T-helper 2 cell (primary cell): ENCODE measurements at places on chromosomes 11 and 22.

DNA sequence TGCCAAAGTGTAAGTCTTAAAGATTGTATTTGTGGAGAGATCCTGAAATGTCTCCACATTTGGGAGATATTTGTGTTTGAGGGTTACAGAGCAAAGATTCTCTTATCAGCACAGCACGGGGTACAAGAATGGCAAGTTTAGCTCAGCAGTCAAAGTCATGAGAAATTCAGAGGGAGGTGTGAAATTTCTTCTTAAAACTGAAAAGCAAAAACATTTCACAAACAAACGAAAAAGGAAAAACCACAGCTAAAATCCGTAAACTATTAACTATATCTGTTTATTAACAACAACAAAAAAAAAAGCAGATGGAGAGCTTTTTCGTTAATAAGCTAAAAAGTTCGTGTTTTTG is 40.9 kb upstream of the ETS1 start:
- no peak for DNase-seq

DNA sequence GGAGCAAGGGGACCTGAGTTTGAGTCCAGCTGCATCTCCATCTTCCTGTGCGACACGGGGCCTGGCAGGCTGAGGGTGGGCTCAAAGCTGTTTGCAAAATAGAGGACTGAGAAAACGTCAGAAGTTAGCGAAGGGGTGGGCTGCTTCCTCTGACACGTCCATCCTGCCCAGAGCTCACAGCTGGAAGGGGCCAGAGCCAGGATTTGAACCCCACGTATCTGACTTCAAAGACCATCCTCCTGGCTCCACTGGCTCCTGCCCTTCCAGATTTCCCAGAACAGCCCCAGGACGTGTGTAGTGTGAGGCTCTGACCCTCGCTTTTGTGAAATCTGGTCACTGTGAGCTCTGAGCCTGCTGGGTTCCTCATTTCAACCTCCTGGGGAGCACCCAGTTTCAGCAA is 56.3 kb downstream of the CD82 start:
- no peak for DNase-seq

DNA sequence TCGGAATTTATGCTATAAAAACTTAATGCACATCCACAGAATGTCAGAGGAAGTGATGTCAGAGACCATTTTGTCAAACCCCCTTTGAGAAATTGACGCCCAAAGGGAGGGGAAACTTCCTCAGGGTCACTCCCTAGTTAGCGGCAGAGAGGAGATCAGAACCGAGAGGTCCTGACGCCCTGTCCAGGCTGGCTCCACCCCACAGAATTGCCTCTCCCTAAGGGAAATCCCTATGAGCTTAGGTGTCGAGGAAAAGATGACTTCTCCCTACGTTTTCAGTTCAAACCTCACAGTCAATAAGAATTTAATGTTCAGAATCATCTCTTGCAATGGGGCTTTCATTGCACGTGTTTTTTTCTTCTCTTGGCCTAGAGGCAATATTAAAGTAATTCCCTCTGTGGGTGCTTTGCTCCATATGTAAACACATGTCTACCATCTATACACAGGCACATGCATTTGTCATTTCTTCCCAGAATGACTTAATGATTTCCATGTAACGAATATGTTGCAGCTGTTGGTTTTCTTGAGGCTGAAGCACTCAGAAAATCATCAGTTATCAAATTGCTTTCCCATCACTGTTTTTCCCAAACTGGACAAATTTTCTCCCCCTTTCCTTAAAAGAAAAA is 148.7 kb upstream of the TIMP3 start:
- no peak for DNase-seq

DNA sequence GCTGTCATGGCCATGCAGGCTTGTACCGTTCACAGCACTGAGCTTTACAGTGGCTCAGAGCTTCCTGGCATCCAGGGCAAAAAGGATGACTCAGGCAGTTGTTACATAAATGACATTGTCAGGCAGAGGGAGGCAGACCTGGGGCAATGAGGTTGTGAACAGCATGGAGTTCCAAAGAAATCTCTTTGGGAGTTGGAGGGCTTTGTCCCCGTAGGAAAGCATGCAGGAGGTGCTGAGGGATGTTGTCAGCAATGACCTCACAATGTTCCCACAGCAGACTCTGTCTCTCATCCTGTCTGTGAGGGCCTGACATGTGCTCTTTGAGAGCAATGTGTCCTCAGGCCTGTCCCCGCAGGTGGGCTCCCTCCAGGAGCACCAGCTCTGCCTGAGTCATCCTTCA is 25.9 kb upstream of the PDE2A start:
- DNase-seq = no peak

DNA sequence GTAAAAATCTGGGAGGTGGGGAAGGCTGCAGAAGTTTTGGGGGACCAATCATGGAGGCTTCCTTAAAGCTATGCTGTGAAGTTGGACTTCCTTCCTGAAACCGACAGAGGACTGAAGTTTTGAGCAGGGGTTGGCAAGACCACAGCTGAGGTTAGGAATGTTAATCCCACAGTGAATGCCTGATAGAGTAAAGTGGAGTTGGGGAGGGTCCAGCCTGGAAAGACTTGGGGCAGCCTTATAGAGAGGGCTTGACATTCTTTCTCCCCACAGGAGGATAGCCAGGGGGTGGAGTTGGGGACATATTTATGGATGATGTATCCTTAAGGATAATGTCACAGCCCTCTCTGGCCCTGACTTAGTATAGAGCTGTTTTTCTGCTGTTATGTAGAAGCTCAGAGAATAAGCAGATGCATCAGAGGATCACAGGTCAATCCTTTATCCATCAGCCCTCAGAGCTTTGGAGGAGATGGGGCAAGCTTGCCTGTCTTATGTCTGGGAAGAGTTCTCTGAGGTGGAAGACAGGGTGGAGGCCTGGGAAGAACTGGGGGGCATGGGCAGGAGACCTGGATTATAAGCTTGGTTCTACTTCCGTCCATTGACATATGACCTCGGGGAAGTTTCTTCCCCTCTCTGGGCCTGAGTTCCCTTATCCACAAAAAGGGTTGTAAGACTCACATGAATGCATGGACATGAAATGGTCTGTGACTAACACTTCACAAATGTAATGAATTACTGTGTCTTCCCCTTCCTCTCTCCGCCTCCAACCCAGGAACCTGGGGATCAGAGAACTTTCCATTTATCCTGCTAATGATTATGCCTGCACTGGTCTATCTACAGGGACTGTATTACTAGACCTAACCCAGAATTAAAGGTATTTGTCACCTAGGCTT is 317.8 kb downstream of the MIAT start:
- DNase-seq = no peak

- no peak for DNase-seq
Measured at GRCh38 chr22:19240813-19241592, 50.5 kb downstream of the CLTCL1 start.

- DNase-seq = peak; percentile 2
Measured at GRCh38 chr11:7098235-7098832, 9.5 kb downstream of the RBMXL2 start.

DNA sequence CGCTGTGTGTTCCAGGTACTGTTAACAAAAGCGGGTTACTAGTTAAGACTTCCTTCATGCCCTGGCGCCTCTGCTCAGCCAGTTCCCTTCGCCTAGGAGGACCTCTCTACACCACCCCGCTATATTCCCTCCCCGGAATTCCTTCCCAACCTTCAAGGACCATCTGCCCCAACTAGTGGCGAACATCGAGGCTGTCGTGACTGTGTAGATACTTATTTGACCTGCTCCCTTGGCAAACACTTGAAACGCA is 450 bp upstream of the BCL2L13 start:
- no peak for DNase-seq

GRCh38 chr11:82906931-82907330 is 5.4 kb downstream of the DDIAS start:
- no peak for DNase-seq

DNA sequence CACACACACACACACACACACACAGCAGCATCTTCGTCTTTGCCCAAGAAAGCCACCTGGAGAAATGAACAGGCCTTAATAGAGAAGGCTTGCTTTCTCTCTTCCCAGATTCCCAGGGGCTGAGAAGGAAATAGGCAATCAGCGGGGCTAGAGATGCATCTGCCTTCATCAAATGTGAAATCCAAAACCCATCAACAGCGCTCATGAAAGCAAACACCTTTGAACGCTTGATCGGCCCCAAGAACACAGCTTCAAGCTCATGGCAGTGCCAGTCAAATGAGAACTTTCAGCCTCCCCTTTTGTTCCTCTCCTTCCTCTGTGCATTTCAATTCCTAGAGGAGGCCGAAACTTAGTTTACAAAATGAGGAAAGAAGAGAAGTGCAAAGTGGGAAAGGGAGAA is 122.7 kb downstream of the EFCAB6 start:
- no peak for DNase-seq

- no peak for DNase-seq
Measured at GRCh38 chr22:28424427-28425080, 255.1 kb downstream of the TTC28 start.

GRCh38 chr22:25726241-25726640 is 15.7 kb upstream of the MYO18B start:
- DNase-seq = no peak

DNA sequence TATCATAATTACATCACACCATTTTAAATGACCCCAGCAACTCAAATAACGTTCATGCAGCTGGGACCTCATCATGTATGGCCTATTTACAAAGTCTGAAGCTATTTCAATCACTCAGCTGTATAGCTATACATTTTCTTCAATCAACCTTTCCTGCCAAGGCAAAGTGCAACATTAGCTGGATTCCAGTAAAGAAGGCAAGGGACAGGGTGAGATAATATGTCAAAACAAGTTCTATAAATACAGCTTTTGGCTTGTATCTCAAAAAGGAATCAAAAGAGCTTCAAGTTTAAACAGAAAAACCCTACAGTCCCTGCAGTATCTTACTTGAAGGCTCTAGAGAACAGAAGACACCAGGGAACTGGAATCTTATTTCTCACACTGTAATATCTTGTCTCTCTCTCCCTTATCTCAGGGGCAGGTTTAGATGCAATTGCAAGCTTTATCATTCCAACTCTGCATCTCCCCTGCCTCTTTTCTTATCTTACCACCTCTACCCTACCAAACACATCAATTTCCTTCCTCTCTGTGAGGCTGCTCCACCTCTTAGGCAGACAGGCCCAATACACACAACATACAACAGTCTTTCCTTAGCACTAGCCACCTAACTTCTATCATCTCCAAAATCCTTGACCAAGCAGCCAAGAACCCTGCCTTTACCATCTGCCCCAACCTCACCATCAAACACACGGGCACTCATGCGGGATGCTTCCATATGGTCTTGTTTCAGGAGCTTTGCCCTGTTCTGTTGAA is 34.5 kb downstream of the CELF1 start:
- DNase-seq = no peak

- DNase-seq = no peak
Measured at GRCh38 chr11:33615751-33616150, 84.9 kb downstream of the C11orf91 start.

- no peak for DNase-seq
Measured at GRCh38 chr11:88359114-88359513, 21.6 kb upstream of the CTSC start.

GRCh38 chr22:46748908-46749675 is 11.0 kb upstream of the CERK start:
- DNase-seq = peak; percentile 25

- DNase-seq = peak; percentile 55
Measured at GRCh38 chr11:102478673-102479299, 26.2 kb upstream of the TMEM123 start.

GRCh38 chr11:132056689-132057088 is 686.3 kb downstream of the NTM start:
- no peak for DNase-seq

- no peak for DNase-seq
Measured at GRCh38 chr22:41036924-41037323, 55.5 kb upstream of the EP300 start.

GRCh38 chr11:47394322-47395222 is 13.8 kb upstream of the SLC39A13 start:
- DNase-seq = peak; percentile 21

- no peak for DNase-seq
Measured at GRCh38 chr11:64415286-64415685, 56.3 kb downstream of the RPS6KA4 start.

DNA sequence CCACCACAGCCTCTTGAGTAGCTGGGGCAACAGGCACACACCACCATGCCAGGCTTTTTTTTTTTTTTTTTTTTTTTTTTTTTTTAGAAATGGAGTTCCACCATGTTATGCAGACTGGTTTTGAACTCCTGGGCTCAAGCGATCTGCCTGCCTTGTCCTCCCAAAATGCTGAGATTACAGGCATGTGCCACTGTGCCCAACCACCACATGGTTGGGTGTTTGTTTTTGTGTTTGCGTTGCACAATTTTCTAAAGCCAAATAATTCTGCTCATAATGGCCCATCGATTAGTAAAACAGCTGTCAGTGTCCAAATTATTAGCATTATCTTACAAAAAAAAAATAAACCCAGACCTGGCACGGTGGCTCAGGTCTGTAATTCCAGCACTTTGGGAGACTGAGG is 65.8 kb downstream of the DDIAS start:
- no peak for DNase-seq

DNA sequence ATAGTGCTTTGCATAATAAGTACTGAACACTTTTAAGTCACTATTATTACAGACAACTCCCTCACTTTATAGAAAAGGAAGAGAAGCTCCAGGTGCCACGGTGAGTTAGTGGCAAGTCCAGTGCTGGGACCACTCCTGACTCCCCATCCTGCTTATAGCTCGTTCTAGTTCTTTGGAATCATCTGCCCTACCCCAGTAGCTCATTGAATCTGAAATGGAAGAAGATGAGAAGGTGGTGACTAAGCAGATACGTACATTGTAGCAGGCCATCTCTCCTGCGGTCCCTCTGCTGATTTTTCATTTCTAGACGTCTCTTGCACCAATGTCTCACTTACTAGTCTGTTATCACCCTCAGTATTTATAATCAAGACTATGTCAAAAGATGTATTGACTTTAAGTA is 21.6 kb downstream of the MMP20 start:
- DNase-seq = no peak

DNA sequence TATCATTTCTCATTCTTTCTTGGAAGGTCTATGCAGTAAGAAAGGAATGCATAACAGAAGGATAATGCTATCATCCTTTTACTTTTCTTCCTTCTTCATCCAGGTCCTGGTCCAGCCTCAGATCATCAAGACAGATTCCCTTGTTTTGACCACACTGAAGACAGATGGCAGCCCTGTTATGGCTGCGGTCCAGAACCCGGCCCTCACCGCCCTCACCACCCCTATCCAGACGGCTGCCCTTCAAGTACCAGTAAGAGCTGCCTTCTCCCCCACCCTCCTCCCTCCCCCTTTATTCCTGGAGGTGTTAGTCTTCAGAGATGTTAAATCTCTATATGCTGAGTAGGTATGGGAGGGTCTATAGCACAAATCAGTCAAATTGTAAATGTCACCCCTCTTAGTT is 37.9 kb downstream of the SREBF2 start:
- DNase-seq = no peak

- DNase-seq = no peak
Measured at GRCh38 chr22:43782448-43782847, 29.7 kb downstream of the EFCAB6 start.
